ENCODE measurements at places on chromosomes 4 and X.
A peak's percentile ranks its signal among the peaks of the same experiment; 100 is the strongest.

- DNase-seq = no peak
Observed at GRCh38 chrX:154376774-154377173, 2.3 kb upstream of the EMD start.

- DNase-seq = no peak
Observed at GRCh38 chr4:19033816-19034733, 1012.5 kb upstream of the LCORL start.

- DNase-seq = no peak
Observed at GRCh38 chr4:111434586-111434985, 710.7 kb upstream of the FAM241A start.

DNA sequence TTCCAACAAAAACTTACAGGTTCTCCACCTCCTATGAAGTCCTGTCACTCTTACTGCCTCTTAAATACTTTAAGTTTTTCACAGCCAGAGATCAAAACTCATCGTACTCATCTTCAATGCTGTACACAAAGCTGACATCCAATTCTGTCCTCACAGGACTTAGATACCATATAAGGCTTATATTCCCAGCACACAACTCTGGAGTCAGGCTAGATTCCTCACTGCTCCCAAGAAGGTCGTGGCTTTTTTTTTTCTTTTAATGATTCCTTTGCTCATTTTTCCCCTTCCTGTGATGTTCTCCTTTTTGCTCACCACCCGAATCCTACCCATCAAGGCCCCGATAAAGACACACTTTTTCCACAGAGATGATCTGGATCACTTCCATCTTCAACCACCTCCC, 914 bp downstream of the TRAPPC2 start:
- no peak for DNase-seq

DNA sequence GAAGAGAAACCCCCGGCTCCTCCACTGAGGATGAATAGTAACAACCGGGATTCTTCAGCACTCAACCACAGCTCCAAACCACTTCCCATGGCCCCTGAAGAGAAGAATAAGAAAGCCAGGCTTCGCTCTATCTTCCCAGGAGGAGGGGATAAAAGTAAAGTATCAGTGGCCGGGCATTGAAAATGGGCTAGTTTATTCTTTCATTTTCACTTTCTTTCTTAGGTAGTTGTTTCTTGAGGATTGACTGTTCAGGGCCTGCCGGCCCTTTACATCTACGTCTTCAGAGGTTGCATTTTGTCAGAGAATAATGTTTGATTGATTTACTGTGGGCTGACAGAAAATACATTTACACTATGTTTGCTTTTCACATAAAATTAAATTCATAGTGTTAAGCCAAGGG, 27.1 kb downstream of the PAK3 start:
- no peak for DNase-seq

GRCh38 chr4:136934601-136935000, 597.7 kb downstream of the PCDH18 start:
- DNase-seq = no peak

DNA sequence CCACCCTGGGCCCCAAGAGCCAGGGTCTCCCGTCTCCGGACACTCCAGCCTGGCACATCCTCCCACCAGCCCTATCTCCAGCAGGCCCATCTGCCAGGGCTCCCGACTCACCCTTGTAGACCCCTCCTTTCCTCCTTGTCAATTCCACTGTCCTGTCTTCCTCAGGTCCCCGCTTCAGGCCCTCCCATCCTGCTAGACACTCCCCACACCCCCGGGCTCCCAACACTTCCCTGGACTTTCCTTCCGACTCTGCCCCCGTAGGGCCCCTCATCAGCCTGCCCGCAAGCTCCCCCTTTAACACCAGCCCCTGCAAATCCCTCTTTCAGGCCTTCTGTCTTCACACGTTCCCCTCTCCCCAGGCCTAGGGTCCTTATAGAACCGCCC, 1.1 kb downstream of the PRAF2 start:
- DNase-seq = no peak

GRCh38 chr4:40837094-40837870, 87.5 kb downstream of the NSUN7 start:
- no peak for DNase-seq

GRCh38 chrX:9708923-9709553, 56.6 kb downstream of the GPR143 start:
- peak; percentile 23 for DNase-seq

DNA sequence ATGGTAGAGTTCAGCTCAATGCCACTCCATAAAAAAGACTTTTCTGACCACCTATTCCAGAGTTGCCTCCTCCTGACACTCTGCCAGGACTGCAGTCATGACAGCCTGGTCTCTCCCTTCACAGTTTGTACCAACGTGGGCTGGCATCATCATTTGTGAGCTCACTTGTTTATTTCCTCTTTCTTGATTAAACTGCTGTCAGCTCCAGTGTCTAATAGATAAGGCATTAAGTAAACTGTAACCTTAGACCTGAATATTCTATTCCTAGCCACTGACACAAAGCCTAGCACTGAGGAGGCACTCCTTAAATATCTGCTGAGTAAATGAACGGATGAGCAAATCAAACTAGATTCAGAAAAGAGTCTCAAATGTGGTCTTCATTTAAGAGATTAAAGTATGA, 48.7 kb downstream of the DDX60 start:
- no peak for DNase-seq

DNA sequence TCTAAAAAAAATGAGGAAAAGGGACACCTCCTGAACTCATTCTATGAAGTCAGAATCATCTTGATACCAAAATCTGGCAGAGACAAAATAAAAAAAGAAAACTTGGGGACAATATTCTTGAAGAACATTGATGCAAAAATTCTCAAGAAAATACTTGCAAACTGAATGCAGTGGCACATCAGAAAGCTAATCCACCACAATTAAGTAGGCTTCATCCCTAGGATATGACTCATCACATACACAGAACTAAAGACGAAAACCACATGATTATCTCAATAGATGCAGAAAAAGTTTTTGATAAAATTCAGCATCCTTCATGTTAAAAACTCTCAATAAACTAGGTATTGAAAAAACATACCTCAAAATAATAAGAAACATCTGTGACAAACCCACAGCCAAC, 98.3 kb downstream of the FAM47B start:
- no peak for DNase-seq

- DNase-seq = no peak
Observed at GRCh38 chr4:67750691-67751090, 3.5 kb downstream of the GNRHR start.

DNA sequence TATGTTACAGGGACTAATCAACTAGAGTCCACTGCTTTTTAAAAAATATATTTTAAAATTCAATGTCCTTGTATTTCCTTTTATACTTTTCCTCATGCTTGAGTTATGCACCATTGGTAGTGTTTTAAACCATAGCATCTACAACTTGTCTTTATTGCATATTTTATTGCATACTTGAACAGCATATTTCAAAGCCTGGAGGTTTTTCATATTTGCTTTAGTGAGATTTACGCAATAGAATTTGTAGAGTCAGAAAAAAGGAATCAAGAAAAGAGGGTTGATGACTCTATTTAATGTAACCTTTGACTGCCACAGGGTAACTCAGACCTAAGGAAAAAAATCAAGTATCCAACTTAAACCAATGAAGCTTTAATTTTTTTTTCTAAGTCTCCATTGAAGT, 1165.7 kb upstream of the IGFBP7 start:
- no peak for DNase-seq

DNA sequence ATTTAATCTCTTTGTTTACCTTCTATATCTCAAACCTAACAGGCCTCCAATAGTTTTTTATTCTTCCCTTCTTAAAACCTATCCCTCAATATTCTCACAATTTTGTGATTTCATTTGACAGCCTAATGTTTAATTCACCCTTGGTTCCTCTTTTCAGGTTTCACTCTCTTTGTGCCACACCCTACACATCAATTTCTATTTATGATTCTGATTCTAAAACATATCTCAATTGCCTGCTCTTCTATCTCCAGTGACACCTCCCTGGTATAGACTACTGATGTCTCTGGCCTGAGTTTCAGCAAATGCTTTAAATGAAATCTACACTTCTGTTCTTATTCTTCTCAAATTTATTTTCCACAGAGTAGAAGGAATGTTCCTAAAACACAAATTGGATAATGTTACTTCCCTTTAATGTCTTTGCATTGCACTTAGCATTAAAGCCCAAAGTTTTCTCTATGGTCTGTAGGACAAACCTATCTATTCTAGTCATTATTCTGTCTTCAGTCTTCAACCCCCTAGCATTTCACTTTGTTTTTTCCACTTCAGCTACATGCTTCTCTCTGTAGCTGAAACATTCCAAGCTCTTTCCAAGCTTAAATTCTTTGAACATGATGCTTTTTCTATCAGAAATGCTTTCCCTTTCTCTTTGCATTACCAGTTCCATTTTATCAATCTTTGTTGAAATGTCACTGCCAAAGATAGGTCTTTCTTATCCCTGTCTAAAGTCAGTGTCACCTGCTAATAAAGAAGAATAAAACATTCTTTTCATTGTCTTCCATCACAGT, 622.0 kb downstream of the CENPC start:
- DNase-seq = no peak

GRCh38 chrX:31497086-31497485, 425.2 kb upstream of the FTHL17 start:
- DNase-seq = no peak

GRCh38 chr4:43556262-43556661, 663.7 kb downstream of the GRXCR1 start:
- no peak for DNase-seq

GRCh38 chrX:55695227-55696018, 22.1 kb upstream of the RRAGB start:
- no peak for DNase-seq

GRCh38 chr4:81881855-81882621, 410.3 kb upstream of the RASGEF1B start:
- no peak for DNase-seq

DNA sequence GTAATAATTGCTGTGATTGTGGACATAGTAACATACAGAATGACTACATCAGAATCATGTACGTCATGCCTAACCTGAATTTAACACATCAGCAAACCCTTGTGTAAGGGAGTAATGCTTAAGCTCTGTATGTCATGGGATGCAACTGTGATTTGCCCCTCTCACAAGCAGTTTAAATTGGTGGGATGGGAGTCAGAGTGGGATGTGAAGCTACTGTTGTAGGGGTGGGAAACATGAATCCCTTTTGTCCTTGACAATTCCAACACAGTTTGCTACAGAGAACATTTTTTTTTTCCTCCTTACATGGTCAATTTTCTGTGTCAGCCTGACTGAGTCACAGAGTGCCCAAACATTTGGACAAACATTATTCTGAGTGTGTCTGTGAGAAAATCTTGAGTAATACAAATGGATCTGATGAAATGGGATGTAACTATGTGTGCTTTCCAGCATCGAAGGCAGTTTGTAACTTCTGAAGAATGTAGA, 392.8 kb downstream of the GPM6A start:
- peak; percentile 89 for DNase-seq

DNA sequence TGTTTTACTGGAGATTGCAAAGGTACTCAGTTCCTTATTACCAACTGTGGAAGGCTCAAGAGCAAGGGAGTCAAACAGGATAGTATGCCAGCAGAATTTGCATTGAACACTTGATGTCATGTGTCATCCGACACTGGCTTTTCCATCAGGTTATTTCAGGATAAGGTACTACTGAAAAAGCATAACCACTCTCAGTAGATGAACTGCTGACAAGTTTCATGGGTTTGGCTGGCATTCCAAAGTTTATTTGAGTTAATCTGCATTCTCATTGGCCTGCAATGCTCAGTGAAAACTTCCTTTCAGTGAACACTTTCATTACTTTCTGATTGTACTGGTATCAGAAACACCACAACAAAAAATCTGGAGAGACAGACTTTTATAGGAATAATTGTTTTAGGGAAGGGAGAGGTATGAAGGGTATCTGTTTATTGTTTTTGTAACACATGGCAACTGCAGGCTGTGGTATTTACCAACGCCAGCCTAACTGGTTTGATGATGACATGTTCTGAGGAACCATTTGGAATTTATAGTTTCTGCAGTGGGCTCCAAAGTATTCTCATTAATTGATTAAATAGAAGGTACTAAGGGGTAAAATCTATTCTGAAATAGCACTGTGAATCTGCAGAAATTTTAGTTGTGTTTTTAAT, 345.7 kb upstream of the NR3C2 start:
- no peak for DNase-seq

DNA sequence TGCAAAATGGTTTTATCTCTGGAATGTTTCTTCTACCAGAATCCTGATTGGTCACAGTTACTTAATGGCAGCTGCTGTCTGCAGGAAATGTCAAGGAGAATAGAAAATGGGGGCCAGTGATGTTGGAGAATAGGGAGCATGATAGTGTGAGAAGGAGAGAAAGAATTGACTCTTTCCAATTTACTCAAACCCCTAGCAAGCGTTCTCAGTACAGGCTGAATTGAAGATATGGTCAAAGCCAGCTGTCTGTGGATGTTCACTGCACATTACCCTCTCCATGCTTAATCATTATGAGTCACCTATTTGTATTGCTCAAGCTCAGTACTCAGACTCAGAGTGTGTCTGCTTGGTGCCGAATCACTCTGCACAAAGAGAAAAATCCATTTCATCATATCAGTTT, 57.8 kb upstream of the FAM47B start:
- no peak for DNase-seq

DNA sequence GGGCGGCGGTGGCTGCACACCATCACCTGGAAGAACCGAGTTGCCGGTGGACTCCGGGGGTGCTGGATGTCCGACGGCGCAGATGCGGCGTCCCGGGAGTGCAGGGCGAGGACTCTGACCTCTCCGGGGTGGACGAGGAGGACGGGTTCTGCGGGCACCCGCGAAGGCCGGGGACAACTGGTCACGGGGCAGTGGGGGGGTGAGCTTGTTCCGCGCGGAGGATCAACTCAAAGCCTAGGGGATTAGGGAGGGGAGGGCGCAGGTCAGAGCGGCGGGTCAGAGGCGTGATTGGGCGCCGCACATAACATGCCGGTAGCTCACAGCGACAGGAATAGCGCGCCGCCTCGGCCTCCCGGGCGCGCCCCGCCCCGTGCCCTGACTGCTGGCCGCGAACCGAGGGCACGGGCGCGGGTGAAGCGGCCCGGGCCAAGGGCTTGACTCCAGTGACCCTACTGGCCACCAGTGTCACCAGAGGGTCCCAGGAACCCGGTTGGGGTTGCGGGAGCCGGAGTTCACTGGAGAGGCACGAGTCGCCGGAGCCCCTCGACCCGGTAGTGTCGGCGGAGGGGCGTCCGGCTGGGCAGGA, at the start of gene KLHL34:
Gene KLHL34 (minus strand): TSS at position 179 of the 586 bp plus-strand sequence. CDS start 542 bp downstream, outside the sequence.
- DNase-seq = no peak

DNA sequence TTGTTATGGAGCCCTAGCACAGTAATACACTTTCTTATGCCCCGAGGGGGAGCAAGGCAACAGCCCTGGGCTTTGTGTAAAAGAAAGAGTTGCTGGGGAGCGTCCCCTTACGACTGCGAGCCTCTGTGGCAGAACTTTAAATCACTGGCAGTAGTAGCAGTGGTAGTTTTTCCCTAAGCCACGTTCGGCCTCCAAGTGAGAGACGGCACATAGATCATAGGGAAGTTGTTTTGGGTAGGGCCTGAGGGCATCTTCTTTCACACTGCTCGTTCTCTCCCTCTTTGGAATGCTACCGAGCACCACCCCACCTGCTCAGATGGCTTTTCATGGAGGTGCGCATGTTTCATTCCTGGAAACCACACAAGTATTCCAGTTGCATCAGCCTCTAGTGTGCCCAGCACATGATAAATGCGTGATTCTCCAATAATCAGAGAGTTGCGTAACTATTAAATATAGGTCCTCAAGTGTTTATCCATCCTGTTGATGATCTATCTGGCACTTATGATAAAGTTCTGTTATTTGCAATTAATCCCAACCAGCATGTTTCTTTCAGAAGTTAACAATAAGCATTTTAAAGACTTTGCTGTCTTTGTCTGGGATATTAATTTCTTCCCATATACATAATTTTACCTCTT, 7.0 kb upstream of the SYNPO2 start:
- no peak for DNase-seq
